ENCODE measurements at places on chromosomes 13 and 19.

DNA sequence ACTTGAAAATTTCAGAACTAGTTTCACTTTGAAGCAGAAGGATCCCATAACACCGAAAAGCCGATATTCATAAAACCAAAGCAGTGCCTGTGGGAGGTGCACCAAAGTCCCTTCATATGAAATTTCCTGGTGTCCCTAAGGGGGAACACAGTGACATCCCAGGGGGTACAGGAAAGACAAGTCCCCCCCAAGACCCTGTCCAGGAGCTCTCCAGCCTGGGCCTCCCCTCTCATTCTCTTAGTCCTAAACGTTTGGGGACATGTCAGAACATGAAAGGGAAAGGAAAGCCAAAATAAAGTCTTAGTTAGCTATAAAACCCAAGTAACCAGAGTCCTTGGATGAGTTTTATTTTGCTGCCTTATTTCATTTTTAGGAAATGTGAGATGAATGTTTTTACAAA is 56.6 kb downstream of the MRPL57 start:
- no peaks in the 10 kb centered on the region for H3K36me3 ChIP-seq
- H3K27me3 ChIP-seq = no peaks in the 10 kb centered on the region
- H3K4me3 ChIP-seq = peak overlapping the region; percentile 44
- no peak for DNase-seq
- no peaks in the 10 kb centered on the region for H3K4me1 ChIP-seq

DNA sequence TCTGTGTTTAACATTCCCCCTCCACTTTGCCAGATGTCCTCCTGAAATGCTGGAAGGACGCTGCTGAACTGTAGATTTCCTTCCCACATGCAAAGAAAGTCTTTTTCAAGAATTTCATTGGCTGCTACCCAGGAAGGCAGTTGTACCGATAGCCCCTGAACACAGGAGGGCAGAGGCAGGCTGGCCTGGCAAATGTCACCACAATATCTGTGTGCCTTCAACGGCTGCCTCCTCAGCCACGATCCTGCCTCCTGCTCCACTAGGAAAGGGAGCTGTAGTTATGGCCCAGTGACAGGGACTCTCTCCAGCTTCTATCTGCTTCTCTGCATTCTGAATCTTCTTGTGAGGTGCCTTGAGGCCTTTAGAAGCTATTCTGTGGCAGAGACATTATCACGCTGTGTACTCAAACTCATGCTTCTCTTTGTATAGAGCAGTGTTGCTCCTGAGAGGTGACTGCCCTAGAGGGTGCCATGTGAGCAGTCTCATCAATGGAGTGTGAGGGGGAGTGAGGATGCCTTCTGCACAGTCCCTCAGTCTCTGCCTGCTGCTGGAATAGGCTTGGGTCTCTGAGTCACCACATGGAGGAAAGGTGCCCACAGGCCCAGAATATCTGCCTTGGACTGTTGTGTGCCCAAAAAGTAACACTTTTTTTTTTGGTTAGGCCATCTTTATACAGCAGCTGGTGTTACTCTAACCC is 279.8 kb downstream of the DNAJC15 start:
- H3K36me3 ChIP-seq = no peaks in the 10 kb centered on the region
- no peak overlapping the region for H3K27ac ChIP-seq
- H3K27me3 ChIP-seq = no peaks in the 10 kb centered on the region

GRCh38 chr13:31731921-31732320 is 7.4 kb upstream of the RXFP2 start:
- H3K4me1 ChIP-seq = no peaks in the 10 kb centered on the region
- DNase-seq = no peak
- no peaks in the 10 kb centered on the region for H3K27me3 ChIP-seq

DNA sequence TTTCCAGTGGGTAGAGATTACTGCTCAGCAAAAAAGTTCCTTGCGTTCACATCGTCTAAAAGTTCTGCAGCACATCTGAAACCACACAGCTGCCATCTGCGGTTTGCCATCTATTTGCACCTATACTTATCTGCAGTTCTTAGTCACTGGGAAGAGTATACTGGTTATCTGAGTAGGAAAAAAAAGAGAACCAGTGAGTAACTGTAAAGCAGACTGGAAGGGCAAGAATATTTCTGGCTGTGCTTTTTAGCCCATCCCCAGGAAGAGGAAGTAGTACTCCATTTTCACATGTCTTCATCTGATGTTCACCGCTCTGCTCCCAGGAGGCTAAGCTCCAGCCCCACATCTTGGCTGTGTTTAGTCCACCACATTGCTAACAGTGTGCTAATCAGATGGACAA is 35.6 kb downstream of the EFNB2 start:
- no peak overlapping the region for H3K4me3 ChIP-seq
- DNase-seq = no peak
- no peaks in the 10 kb centered on the region for H3K27me3 ChIP-seq
- peaks cover 82% of the 10 kb centered on the region for H3K4me1 ChIP-seq
- H3K36me3 ChIP-seq = no peaks in the 10 kb centered on the region

DNA sequence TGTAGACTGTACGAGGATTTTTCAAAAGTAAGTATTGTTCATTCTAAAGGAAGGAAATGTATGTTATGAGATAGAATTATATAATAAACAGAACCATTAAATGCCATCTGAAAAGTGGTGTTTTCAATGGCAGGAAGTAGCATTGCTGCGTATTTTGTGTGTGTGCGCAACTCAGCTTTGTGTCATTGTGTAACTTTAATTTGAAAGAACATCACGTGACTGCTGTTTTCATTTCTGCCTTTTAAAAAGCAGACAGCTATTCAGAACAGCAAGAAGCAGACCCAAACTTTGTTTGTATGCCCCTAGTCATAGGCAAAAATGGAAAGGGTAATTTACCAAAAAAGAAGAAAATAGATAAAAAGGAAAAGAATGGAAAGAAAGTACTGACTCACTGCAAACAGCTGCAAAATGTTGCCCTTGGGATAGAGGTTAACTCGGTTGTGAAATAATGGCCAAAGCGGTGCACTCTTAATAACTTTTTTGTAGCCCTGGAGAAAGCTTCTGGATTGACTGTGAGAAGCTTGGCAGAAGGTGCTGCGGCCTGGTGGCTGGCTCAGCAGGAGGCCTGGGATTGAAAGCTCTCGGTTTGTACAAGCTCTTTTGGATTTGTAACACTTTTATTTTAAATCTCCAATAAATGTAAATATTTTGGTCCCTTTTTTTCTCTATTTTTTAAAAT is 97.3 kb downstream of the GGACT start:
- no peak overlapping the region for H3K27ac ChIP-seq
- no peak for DNase-seq
- no peak overlapping the region for H3K4me3 ChIP-seq
- no peaks in the 10 kb centered on the region for H3K4me1 ChIP-seq
- H3K27me3 ChIP-seq = no peaks in the 10 kb centered on the region

Data from thoracic aorta (tissue), 2 donors.